Aorta (tissue), 5 donors: ENCODE measurements at places on chromosomes 11 and 22. TPM values are rescaled to one million over a fixed set of nuclear protein-coding genes. Genes with fewer than 3 reads are reported as not detected.

DNA sequence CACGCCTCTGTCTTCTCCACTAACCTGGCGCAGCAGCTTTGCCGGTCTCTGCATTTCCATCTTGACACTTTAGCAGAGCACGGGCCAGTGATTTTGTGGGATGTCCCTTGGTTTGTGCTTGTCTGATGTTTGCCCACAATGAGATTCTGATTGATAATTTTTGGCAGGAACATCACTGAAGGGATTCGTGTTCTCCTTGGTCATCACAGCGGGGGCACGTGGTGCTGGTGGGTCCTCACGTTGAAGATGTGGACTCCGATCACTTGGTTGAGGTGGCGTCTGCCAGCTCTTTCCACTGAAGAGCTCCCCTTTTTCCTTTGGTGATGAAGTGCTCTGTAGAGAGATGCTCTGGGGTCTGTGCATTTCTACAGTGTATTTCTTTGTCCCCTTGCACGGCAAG is 37.2 kb downstream of the TBC1D22A start:
- no peaks in the 10 kb centered on the region for H3K36me3 ChIP-seq
- no peak for DNase-seq
- no peaks in the 10 kb centered on the region for H3K4me1 ChIP-seq
- no peak overlapping the region for H3K27ac ChIP-seq
- no peaks in the 10 kb centered on the region for H3K27me3 ChIP-seq
- H3K4me3 ChIP-seq: no peak overlapping the region

PRODH gene
- 1.9 TPM for total RNA-seq

DDI1 gene
- total RNA-seq: not detected

DNA sequence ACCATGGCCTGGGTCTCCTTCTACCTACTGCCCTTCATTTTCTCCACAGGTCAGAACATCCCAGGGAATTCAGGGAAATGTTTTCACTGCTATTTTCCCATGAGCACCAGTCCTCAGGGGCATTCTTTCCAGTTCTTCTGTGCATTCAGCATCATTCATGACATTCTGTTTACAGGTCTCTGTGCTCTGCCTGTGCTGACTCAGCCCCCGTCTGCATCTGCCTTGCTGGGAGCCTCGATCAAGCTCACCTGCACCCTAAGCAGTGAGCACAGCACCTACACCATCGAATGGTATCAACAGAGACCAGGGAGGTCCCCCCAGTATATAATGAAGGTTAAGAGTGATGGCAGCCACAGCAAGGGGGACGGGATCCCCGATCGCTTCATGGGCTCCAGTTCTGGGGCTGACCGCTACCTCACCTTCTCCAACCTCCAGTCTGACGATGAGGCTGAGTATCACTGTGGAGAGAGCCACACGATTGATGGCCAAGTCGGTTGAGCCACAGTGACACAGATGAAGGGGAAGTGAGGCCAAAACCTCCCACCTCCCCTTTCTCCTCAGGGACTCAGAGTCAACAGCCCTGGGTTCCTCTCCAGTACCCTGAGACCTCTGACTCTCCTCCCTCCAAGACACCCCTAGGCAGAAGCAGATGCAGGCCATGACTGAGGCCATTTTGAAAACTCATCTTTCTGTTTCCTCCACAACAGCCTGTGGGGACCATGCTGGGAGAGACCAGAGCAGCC is 15.9 kb upstream of the IGLL5 start:
- H3K4me1 ChIP-seq: no peaks in the 10 kb centered on the region
- no peak overlapping the region for H3K27ac ChIP-seq
- no peak overlapping the region for H3K4me3 ChIP-seq
- H3K36me3 ChIP-seq: no peaks in the 10 kb centered on the region

TRIM3 gene
- 35.5 TPM for total RNA-seq

DNA sequence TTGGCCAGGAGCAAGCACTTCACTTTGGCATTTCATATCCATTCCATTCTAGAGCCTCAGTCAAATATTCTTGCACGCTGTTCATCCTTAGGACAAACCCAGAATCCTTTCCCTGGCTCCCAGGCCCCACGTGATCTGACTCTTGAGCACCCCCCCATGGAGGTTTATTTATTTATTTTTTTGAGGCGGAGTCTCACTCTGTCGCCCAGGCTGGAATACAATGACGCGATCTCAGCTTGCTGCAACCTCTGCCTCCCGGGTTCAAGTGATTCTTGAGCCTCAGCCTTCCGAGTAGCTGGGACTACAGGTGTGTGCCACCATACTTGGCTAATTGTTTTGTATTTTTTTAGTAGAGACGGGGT is 12.7 kb upstream of the TSGA10IP start:
- H3K36me3 ChIP-seq: no peaks in the 10 kb centered on the region
- H3K27me3 ChIP-seq: no peaks in the 10 kb centered on the region
- DNase-seq: no peak
- H3K4me1 ChIP-seq: no peaks in the 10 kb centered on the region
- no peak overlapping the region for H3K27ac ChIP-seq
- no peak overlapping the region for H3K4me3 ChIP-seq

DNA sequence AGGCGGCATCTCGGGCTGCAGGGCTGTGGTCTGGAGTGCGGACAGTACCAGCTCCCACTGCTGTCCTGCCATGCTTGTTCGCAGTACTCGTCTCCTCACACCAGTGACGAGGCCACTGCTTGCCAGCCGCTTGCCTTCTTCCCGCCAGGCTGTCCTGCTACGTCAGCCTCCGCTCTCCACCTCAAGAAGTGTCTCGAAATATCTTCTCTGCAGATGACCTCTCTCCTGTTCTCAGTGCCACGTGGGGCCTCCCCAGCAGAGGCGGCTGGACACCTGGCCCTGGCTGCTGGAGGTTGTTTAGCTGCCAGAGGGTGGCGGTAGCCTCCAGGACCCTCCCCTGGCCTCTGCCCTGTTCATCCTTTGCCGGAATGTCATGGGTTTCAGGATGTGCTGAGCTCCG is 3.1 kb upstream of the CCDC188 start:
- H3K36me3 ChIP-seq: no peaks in the 10 kb centered on the region
- DNase-seq: no peak
- no peaks in the 10 kb centered on the region for H3K27me3 ChIP-seq
- no peak overlapping the region for H3K4me3 ChIP-seq
- H3K27ac ChIP-seq: no peak overlapping the region

PPP1CA gene
- total RNA-seq: 64.8 TPM

BIRC3 gene
- 19.3 TPM for total RNA-seq

- H3K36me3 ChIP-seq: peaks cover 6% of the 10 kb centered on the region
- no peaks in the 10 kb centered on the region for H3K27me3 ChIP-seq
- DNase-seq: no peak
- peak overlapping the region; percentile 73 for H3K4me3 ChIP-seq
- H3K27ac ChIP-seq: peak overlapping the region; percentile 97
Observed at GRCh38 chr11:75562836-75563484, 907 bp downstream of the SERPINH1 start.

DHCR7 gene
- total RNA-seq: 22.0 TPM

DEFB131B gene
- not detected for total RNA-seq

DNA sequence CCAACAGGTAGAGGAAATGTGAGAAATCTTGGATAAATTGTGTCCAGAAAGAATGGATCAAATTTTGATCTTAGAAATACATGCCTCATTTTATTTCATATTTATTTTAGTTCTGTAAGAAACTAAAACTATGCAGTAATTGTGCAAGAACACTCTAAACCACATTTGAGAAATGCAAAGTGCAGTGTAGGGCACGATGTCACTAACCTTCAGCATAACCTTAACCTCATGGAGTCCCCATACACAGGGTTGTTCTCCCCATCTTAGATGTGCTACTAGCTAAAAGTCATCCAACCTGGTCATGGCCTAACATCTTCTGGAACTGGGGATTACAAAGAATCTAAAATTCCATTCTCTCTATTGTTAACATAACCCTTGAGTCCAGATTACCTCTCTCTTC is 48.4 kb upstream of the ARHGAP42 start:
- H3K27ac ChIP-seq: no peak overlapping the region
- no peaks in the 10 kb centered on the region for H3K36me3 ChIP-seq
- no peak for DNase-seq
- H3K4me3 ChIP-seq: no peak overlapping the region
- H3K4me1 ChIP-seq: no peaks in the 10 kb centered on the region

GRCh38 chr11:87260811-87261210 is 223.1 kb downstream of the TMEM135 start:
- no peak overlapping the region for H3K27ac ChIP-seq
- H3K27me3 ChIP-seq: no peaks in the 10 kb centered on the region
- DNase-seq: no peak
- no peak overlapping the region for H3K4me3 ChIP-seq
- H3K36me3 ChIP-seq: no peaks in the 10 kb centered on the region

FOXRED1 gene
- 19.9 TPM for total RNA-seq

DNA sequence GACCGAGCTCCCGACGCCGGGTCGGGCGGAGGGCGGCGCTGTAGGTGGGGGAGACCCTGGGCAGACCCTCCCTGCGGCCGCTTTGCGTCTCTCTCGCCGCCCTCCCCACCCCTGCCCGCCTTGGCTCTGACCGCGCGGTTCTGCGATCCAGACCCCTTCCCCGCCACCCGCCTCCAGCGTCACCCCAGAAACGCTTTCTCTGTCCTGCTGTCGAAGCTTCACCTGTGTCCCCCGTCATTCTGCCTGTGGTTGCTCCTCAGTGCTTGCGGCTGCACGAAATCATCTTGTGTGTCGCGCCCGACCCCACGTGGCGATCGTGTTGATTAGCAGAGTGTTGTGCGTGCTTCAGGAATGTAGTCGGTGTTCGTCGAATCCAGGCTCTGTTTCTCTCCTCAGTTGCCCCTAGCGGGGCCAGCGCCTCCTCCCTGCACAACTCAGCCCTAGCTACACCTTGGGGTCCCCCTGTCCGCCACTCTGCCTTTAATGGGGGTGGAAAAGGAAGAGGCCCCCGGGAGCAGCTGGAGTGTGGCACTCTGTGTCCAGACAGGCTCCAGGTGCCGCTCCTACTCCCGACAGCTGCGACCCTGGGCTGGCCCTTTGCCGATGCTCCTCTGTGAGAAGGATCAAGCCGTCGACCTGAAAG is 851 bp downstream of the PTDSS2 start:
- no peaks in the 10 kb centered on the region for H3K36me3 ChIP-seq
- peak; percentile 76 for DNase-seq
- peak overlapping the region; percentile 90 for H3K4me3 ChIP-seq
- no peak overlapping the region for H3K27ac ChIP-seq
- H3K27me3 ChIP-seq: no peaks in the 10 kb centered on the region
- H3K4me1 ChIP-seq: no peaks in the 10 kb centered on the region

GRCh38 chr11:60970369-60970774 is 1.1 kb upstream of the CD6 start:
- no peak overlapping the region for H3K4me3 ChIP-seq
- no peaks in the 10 kb centered on the region for H3K36me3 ChIP-seq
- H3K27ac ChIP-seq: no peak overlapping the region
- DNase-seq: peak; percentile 86
- H3K27me3 ChIP-seq: no peaks in the 10 kb centered on the region
- H3K4me1 ChIP-seq: no peaks in the 10 kb centered on the region

- no peak overlapping the region for H3K4me3 ChIP-seq
- H3K27ac ChIP-seq: no peak overlapping the region
Observed at GRCh38 chr11:77467233-77467632, 6.7 kb downstream of the PAK1 start.

DNA sequence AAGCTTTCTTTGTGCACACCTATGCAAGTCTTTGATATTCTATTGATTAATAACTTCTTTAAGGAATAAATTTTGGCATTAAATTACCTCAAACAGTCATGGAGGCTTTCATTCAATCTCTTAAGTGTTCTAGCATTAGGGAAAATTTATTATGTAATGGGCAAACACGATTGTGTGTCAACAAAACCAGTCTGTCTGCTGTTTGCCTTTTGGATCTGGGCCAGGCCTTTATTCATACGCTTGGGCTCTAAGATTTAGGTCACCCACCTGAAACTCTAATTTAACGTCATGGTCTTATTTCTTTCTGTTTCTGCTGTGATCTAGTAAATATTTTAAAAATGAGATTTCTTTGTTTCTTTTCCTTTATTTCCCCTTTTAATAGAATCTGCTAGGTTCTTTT is 1270.6 kb downstream of the LRRC4C start:
- no peak overlapping the region for H3K27ac ChIP-seq
- no peaks in the 10 kb centered on the region for H3K27me3 ChIP-seq
- no peak for DNase-seq
- H3K4me3 ChIP-seq: no peak overlapping the region

OVCH2 gene
- not detected for total RNA-seq

- DNase-seq: no peak
- no peaks in the 10 kb centered on the region for H3K36me3 ChIP-seq
- no peaks in the 10 kb centered on the region for H3K27me3 ChIP-seq
- H3K4me3 ChIP-seq: no peak overlapping the region
Observed at GRCh38 chr11:75760710-75761493, 7.7 kb upstream of the DGAT2 start.
